Stimulated activated CD8-positive, alpha-beta memory T cell treated with anti-CD3 and anti-CD28 coated beads, Interleukin-15, amount 100 ng/mL, for 48 hours (primary cell): ENCODE measurements at places on chromosomes 4 and X.

DNA sequence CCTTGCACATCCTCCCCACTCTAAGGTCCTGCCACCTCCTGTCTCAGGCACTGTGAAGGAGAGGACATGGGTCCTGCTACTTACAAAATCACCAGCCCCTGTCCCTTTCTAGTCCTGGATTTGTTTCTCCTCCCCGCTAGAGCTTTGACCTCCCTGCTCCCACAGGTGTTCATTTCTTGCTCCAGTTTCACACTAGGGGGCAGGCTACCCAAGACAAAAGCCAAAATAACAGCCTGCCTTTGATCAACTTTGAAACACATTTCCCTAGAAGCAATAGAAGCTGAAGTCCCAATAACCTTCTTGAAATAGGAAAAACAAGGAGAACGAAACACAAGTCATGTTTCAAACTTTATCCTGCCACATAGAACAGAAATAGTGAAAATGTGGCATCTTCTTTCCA, 164.4 kb downstream of the QDPR start:
- no peak for DNase-seq

DNA sequence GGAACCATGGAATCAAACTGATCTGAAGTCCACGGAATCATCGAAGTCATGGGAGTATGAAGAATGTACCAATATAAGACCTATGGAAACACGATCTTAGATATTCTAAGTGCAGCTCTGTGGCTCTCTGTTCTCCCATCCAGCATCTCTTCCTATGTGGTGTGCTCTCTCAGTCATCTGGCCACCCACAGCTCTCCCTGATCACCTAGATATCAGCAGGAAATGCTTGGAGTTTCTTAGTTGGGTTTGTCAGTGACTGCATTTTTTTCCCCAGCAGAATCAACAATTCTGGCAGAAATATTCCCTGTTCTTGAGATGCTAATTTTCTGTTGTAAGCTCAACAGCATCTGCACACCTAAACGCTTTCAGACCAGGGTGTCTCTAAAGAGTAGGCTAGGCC, 94.1 kb downstream of the GC start:
- no peak for DNase-seq

- DNase-seq: no peak
Observed at GRCh38 chrX:152025656-152026440, 51.4 kb upstream of the GABRE start.

- no peak for DNase-seq
Observed at GRCh38 chrX:11239230-11239629, 54.0 kb upstream of the AMELX start.

- DNase-seq: no peak
Observed at GRCh38 chrX:9440116-9440844, 24.6 kb upstream of the TBL1X start.

- no peak for DNase-seq
Observed at GRCh38 chrX:9234315-9234714, 200.4 kb upstream of the FAM9B start.

- no peak for DNase-seq
Observed at GRCh38 chr4:139658185-139658584, 7.4 kb upstream of the MGST2 start.

DNA sequence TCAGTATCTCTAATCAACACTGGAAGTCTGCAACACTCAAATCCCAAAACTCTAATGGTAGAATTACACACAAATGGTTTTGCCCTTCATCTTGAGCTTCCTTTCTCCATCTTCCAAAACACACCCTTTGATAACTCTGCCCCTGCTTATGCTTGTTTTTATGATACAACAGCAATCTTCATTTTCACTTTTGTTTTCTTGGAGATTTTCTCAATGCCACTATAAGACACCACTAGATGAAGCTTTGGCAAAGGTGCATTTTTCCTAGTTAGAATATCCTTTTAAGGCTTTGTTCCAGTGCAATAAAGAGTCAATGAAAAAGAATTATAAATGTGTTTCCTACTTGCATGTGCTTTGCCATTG, 472.4 kb upstream of the NWD2 start:
- no peak for DNase-seq

GRCh38 chr4:54268151-54268550, 39.1 kb downstream of the PDGFRA start:
- no peak for DNase-seq

DNA sequence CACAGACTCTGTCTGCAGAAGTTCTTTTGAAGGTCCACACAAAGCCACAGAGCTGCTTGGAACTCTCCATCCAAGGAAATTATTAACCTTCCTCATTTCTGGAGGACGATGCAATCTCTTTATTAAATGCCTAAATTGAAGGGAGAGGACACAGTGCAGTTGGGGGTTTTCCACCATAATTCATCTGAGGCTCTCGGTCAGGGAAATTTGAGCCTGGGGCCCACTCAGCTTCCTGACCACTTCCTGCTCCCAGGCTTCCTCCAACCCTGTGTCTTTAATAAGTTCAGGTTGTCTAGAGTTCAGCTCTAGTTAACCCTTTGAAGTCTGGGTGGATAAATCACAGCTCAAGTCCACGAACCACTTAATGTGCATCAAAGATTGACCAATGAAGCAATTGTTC, 58.5 kb downstream of the PRPS1 start:
- DNase-seq: no peak

DNA sequence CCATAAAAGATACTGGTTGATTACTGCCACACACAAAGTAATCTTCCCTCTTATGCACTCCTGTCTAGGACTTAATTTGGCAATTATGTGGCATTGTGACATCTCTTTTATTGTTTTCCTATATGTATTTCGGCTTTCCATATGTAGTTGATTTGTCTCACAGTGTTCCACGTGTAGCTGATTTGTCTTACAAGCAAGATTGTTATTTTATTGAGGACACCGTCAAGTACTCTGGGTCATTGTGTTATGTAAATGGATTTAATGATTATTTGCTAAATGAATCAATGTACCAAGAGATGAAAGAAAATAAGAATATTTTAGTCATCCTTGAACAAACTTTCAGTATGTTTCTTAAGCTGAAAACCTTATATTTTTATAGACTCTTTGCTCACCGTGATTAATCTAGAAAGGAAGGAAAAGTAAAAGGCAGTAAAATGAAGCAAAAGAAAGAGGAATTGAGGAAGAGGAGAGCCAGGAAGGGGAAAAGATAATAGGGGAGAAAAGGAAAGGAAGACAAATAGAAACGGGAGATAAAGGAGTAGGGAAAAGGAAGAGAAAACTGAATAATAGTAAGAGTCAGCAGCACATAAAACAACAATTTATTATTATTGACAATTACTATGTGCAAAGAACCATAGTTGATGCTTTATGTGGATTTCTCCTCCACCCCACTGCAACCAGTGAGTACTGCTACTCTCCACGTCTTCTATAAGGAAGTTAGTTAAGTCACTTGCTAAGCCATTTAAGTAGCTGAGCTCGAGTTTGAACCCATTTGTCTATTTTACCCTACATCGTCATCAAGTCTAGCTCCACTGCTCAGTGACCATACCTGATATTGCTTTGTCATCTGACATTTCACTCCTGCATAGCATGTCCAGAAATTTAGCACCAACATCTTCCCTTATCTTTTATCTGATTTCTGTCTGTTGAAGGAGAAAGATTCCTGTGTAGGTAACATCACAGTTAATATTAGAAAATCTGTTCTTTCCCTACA, 336.5 kb downstream of the BMPR1B start:
- DNase-seq: no peak

GRCh38 chrX:110795645-110796406, at the start of gene CHRDL1:
TSS of gene CHRDL1 (minus strand) at chrX:110795817. CDS start at chrX:110792181, 3,636 bp downstream.
- no peak for DNase-seq

DNA sequence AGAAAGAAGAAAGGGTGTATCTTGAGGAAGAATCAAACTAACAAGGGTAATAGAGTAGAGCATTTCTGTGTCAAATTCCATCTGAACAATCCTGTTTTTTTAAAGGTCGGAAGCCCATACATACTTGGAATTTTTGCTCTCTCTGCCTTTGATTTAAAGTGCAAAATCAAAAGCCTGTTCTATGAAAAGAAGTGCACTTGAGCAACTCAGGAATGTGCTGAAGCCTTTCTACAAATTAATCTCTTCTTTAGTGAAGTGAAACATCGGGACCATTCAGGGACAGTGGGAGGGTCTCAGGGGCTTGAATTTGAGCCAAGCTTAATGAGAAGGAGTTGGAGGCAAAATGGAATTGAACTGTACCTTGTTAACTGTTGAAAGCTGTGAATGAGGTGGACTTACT, 1008.5 kb upstream of the LCORL start:
- no peak for DNase-seq

DNA sequence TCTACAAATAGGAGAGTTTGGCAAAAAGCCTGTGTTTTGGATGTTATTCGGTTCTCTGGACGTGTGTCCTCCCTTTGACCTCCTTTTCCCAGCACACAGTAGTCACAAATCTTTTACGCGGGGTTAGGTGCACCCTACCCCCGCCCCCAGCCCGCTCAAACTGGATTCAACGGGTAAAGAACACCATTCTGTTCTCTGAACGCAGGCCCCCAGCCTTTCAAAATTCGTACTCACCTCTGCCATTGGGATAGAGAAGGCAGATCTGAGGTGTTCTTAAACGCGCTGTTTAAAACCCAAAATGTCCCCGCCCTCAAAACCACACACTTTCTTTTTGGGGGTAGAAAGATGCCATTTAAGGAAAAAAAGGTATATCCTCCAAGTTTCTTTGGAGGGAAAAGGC, 2.7 kb downstream of the LEF1 start:
- DNase-seq: no peak

GRCh38 chrX:1531096-1531890, 5.7 kb downstream of the P2RY8 start:
- no peak for DNase-seq

- DNase-seq: no peak
Observed at GRCh38 chrX:103949506-103949905, 12.9 kb upstream of the TMSB15B start.

GRCh38 chr4:95556207-95556859, 7.6 kb upstream of the UNC5C start:
- no peak for DNase-seq
